ENCODE measurements at places on chromosomes 7 and 10. TPM values are rescaled to one million over a fixed set of nuclear protein-coding genes. Genes with fewer than 3 reads are reported as not detected.

The NPSR1 gene
- not detected for total RNA-seq

The GIMAP4 gene
- 34.7 TPM for total RNA-seq

The LOXL4 gene
- 0.51 TPM for total RNA-seq

The POM121 gene
- 14.4 TPM for total RNA-seq

The PTPN20 gene
- 19.3 TPM for total RNA-seq

The FFAR4 gene
- 0.16 TPM for total RNA-seq

The HABP2 gene
- total RNA-seq = 0.24 TPM

The NEBL gene
- 623 TPM for total RNA-seq

The H2BK1 gene
- total RNA-seq = not detected

All from Right ventricle myocardium superior (tissue), 1 donor.